ENCODE measurements at places on chromosomes 7 and 10.

- no peak for DNase-seq
Measured at GRCh38 chr10:1209355-1209979, 153.3 kb downstream of the WDR37 start.

GRCh38 chr7:155282671-155283070, 15.0 kb upstream of the INSIG1 start:
- DNase-seq: no peak

DNA sequence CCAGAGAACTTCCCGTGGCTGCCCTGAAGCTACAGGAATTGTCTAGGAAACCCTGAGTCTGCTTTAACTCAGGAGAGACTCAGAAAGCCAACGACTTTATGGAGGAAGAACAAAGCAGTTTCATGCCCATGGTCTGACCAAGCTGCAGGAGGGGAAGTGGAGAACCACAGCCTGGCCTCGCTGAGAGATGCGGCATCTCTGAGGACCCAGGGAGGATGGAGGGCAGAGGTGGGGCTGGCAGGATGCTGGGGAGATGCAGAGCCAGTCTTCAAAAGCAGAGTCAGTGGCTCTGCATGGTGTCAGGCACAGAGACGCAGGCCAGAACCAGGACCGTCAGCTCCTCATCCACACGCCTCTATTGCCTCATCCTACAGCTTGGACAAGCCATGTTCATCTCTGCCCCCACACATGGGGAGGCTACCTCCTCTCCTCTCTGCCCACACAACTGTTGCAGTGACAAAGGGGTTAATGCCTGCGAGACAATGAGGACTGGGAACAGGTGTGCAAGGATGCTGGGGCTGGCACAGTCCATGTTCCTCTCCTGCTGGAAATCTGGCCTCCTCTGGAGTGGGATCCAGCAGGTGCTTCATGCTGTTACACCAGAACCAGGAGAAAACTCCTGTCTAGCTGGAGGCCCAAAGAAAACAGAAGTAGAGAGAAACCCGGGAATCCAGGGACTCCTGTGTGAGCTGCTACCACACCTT, 267.0 kb downstream of the PLXNA4 start:
- no peak for DNase-seq

DNA sequence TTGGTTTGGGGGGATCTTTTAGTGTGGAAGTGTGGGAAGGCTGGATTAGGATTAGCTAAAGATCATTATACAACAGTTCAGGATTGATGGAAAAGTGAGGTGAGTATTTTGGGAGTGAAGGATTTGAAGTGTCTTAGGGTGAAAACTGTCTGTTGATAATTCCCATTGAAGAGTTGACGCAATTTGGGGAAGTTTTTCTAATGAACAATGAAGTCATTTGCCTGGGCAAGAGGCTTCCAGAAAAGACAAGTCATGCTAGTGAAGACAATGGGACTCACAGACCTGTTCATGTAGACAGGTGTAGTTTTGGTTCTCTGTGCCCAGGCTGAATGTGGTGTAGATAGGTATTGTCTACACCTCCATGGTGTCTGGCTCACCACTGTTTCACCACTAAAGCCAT, 194.3 kb upstream of the GPR26 start:
- no peak for DNase-seq

DNA sequence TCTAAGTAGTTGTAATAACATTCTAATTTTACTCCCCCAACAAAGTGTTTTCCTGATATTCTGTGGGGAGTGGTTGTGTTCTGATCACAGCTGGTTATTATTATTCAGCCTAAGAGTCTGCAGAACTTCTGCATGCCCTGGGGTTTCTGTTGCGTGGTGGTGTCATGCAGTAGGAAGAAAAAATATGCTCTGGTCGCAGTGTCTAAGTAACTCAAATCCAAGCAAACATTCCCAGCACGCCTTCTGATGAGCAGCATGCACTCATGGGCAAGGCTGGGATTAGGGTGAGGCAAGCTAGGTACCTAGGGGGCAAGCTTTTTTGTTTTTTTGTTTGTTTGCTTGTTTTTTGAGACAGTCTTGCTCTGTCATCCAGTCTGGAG, 112.8 kb upstream of the KMT2E start:
- DNase-seq: no peak

DNA sequence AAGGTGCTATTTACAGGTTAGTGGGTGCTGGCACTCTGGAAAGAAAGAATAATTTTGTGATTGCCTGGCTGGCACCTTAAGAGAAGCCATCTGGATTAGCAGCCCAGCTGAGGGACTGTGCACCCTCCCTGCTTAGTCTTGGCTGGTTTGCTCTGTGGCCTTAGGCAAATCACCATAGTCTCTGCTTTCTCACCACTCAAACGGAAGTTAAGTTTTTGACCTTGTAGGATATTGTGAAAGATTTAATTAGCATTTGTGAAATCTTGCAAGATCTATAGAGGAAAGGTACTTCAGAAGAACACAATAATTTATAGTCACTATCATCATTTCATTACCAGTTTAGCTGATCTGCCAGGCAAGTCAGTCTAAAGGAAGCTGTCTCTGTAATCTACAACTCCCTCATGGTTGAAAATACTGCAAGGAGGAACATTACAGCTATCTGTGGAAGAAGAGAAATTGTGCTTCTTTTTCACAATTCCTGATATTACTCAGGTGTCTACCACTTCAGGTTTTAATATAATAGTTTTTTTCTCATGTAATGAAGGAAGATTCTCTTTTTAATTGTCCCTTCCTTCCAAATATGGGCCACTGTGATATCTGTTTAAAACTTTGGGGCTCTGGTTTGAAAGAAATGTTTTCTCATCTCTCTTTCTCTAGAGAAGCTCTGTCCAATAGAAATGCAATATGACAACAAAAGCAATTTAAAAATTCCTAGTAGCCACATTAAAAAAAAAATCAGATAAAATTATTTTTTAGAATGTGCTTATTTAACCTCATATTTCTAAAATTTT, 219.6 kb downstream of the PTEN start:
- DNase-seq: no peak

- no peak for DNase-seq
Measured at GRCh38 chr10:121168545-121169216, 317.5 kb downstream of the WDR11 start.

GRCh38 chr7:143245123-143245522, 18.1 kb upstream of the GSTK1 start:
- no peak for DNase-seq

- DNase-seq: no peak
Measured at GRCh38 chr7:138001529-138002095, at the start of gene CREB3L2. Gene CREB3L2 (minus strand): TSS chr7:138002086. CDS start chr7:138001705, 381 bp downstream.

DNA sequence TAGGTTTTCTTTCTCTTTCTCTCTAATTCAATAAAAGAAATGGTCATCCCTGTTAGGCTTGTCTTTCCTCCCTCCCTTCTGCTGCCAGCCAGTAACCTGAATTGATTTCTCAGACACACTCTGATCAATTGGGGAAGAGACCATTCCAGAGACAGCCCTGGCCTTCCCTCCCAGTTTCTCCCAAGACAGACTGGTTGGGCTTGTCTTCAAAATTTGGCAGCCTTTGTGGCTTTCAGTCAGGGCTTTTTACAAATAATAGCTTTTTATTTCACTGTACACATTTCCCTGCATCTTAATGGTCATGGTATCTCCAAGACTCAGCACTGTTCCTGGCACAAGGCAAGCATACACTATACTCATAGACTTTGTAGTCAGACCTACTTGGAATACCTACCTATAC, 33.9 kb downstream of the BCAP29 start:
- no peak for DNase-seq

GRCh38 chr7:70306173-70306572, 707.9 kb downstream of the AUTS2 start:
- no peak for DNase-seq

DNA sequence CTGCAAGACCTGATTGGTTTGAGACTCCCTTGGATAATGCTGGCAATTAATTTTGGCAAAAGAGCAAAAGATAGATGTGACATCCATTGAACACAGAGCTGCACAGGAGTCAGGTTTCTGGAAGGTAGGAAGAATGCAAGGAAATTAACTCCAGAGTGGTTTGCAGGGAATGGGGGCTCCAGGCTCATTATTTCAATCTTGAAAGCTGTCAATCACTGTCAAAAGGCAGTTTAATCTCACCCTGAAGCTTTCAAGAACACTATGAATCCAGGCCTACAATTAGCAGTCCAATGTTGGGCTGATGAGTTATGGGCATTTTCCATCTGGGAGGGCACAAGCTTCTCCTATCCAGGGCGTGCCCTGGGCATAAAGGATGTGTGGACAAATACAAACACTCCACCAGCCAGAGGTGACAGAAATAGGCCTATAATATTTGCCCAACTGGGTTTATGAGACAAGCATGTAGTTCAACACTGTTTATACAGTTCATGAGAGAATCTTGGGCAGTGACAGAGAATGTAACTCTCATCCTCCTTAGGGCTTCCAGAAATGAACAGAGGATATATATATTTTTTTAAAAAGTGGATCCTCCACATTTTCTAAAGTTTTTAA, 80.5 kb downstream of the KCNMA1 start:
- DNase-seq: no peak

- DNase-seq: no peak
Measured at GRCh38 chr10:102449321-102450123, 1.8 kb downstream of the C10orf95 start.

DNA sequence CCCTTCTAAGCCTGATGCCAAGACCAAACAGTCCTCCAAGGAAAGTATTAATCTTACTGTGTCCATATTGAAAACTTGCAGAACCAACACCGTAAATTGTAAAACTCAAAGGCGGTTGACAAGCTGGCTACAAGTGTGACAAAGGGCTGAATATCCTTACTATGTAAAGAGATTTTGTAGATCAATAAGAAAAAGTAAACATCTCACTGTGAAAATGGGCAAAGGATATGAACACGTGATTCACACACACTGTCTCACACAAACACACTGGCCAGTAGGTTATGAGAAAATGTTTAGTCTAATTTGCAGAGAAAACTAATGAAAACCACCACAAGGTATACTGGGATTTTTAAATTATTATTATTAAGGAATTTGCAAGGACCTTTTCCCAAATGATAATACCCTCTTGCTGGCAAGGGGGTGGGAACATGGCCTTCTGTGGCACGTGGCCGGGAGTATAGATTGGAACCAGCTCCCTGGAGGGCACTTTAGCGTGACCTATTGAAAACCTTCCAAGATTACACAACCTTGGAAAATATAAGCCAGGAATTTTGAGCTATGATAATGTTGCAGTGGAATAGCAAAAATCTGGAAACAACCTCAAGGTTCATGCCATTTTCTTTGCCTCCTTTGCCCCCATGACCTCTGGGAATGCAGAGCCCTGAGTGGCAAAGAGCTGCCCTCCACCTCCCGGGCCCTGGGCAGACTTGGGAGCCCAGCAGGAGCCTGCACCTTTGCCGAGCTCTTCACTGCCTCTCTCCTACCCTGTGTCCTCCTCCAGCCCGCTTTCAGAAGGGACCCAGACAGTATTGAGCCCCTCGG, 26.2 kb upstream of the SLC29A3 start:
- DNase-seq: no peak

DNA sequence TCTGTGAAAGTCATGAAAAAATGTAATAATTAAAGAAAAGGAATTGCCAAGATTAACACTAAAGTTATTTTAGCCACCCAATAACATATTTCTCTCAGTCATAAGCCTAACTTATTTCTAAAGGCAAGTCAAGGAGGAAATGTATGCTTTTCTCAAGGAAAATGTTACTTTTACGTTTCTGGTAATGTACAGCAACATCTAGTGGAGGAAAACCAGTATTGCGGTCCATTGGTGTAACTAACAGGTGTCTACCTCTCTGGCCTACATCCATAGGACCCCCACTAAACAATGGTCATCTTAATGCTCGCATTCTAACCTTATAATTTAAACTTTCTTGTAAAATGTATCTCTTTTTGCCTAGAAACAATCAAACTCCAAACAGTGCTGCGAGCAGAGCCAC, 437.5 kb downstream of the KIF20B start:
- DNase-seq: no peak

DNA sequence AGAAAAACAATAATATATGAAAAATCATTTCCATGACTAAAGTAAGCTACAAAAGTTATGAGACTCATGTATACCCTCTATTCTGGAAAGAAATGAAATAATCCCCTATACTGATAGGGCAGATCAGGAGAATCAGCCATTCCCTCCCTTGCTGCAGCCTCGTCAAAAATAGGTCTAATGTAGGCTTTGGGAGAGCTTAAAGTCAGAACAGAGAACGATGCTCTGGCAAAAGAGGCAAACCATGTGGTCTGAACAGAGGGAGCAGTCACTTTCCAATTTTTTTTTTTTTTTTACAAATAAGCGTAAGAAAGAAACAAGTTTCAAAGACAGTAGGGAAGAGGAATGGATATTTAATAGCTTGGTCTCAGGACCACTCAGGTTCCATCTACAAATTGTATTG, 462.2 kb upstream of the LRRTM3 start:
- no peak for DNase-seq

GRCh38 chr7:45515346-45515745, 58.8 kb upstream of the ADCY1 start:
- DNase-seq: no peak

DNA sequence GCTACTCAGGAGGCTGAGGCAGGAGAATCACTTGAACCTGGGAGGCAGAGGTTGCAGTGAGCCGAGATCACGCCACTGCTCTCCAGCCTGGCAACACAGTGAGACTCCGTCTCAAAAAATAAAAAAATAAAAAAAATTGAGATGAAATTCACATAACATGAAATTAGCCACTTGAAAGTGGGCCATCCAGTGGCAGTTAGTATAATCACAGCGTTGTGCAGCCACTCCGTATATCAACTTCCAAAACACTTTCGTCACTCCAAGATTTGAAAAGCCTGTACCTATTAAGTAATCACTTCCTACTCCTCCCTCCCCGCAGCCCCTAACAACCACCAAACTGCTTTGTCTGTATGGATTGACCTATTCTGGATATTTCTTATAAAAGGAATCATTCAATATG, 20.7 kb upstream of the CACUL1 start:
- DNase-seq: no peak

DNA sequence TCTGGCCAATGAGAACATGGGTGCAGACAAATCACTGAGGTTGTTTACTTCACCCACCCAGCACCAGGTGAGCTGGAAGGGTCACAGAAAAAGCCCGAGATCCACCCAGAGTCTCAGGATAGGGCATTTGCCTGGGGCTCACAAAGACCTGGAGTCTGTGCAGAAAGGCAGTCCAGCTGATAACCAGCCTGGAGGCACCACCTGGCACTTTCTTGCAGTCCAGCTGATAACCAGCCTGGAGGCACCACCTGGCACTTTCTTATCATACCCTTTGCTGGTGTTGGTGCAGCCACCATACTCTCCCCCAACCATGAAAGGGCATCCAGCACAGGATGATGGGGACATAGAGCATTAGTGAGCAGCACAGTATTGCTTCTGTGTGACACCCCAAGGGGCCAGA, 104.1 kb downstream of the PPP1R3C start:
- DNase-seq: no peak

DNA sequence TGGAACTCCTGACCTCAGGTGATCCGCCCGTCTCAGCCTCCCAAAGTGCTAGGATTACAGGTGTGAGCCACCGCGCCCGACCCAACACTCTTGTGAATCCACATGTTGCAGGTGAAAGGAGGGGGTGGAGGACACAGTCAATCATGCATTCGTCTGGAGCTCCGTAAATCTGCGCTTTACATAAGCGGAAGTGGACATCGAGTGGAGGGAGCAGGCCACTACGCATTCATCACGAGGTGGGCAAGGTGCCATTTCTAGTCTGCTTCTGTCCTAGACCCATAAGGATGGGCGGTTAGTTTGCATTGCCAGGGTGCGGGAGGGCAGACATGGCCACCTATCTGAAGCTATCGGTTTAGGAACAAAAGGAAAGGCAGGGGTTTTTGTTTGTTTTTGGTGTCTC, 225.2 kb upstream of the TCERG1L start:
- DNase-seq: no peak

- no peak for DNase-seq
Measured at GRCh38 chr10:30088178-30088577, 28.8 kb upstream of the JCAD start.

Measured in non-pigmented ciliary epithelial cell (primary cell).